ENCODE measurements at places on chromosomes 7 and 10.

DNA sequence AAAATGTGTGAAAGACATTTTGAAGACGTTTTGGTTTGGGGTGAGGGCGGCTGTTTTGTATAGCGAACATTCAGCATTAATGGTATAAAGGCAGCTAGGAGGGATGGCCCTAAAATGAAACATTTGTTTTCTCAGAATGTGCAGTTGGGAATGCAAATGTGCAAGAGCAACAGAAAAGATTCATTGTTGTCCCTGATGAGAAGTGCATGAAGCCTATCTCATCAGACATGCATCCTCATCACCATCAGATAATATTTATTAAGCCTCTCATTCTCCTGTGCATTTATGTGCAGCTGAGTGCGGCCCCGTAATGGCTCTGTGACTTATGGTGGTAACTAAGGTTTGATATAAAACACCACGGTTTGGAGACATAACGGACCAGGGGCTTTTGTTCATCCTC, 199.5 kb downstream of the GFRA1 start:
- DNase-seq: no peak

DNA sequence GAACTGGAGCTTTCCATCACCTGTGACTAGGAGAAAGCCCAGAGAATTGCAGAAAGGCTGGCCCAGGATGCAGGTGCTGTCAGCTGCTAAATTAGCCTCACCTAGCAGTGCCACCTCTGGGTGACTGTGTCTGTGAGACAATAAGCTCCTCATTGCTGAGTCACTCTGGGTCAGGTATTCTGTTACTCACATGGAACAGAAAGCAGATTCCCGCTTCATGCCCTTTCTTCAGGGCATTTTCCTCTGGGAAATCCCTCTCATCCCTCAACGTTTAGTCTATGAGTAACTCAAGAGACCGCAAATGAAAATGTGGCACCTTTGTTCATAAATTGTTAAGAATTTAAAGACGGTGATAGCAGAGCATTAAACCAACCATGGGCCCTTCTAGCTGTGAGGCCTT, 184.0 kb downstream of the ADAM12 start:
- no peak for DNase-seq

DNA sequence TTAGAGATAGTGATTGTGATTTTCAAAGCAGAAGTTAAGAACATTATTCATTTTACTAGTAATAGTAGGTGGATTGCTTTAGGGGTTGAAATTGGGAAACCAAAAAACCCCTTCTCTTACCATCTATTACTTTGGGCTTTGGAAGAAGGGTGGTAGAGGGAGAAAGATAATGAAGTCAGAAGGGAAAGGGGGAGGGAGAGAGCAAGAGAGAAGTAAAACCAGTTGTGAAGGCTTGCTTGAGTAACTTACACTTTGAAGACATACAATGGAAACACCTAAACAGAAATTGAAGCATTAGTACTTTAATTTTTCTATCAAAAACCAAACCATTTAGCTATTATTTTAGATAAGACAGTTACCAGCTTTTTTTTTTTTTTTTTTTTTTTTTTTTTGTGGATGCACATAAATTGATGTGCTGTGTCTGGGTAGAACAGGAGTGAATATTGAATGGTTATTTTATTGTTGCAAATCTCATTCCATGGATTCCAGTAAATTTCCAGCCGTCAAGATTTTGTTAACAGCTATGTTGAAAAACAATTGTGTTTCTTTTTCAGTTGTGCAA, 5.5 kb downstream of the PRKAR2B start:
- DNase-seq: no peak

DNA sequence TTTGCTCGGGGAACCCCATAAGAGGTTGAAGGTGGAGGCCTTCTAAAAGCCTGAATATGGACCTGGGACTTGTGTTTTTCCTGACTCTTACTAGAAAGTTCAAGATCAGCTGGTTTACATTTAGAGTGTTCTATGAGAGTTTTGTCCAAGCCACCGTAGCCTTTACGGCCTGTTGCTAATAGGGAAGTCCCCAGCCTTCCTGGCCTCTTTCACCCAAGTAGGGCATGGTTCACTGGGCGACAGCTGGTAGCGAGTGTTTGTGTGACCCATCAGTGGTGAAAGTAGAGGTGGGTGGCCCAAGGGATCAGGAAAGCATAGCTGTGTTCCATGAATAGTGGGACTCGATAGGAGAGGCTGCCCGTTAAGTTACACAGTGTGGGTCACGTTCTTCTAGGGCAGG, 60.1 kb downstream of the RABGEF1 start:
- no peak for DNase-seq

- DNase-seq: no peak
Observed at GRCh38 chr10:16947069-16947468, 129.8 kb upstream of the RSU1 start.
